ENCODE measurements at places on chromosomes 4 and X.
A peak's percentile ranks its signal among the peaks of the same experiment; 100 is the strongest.

DNA sequence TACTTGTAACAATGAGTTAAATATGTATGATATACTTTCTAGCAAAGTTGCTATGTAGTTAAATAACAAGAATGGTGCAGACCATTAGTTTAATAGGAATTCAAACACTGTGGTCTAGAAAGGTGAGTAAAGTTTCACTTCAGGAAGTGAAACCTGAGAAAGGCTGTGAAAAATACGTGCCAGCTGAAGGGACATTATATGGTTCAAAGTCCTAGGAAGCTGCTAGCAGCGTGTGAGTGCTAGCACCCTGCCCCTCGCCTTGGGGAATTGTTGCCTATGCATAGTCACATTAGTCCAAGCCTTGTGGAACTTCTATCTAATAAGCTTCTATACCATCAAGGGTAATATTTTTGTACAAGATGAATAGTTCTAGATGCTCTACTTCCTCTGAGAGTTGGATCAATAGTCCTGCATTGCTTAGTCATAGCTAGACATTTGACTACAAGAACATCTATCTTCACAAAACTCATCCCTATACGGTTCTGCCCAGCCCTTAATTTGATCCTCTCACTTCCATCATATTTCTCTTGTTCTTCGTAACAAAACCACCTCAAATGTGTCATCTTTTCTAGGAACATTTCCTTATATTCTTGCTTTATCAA, 45.8 kb upstream of the ARSJ start:
- no peak for DNase-seq

GRCh38 chr4:173367946-173368345, 2.8 kb upstream of the SAP30 start:
- DNase-seq: no peak

DNA sequence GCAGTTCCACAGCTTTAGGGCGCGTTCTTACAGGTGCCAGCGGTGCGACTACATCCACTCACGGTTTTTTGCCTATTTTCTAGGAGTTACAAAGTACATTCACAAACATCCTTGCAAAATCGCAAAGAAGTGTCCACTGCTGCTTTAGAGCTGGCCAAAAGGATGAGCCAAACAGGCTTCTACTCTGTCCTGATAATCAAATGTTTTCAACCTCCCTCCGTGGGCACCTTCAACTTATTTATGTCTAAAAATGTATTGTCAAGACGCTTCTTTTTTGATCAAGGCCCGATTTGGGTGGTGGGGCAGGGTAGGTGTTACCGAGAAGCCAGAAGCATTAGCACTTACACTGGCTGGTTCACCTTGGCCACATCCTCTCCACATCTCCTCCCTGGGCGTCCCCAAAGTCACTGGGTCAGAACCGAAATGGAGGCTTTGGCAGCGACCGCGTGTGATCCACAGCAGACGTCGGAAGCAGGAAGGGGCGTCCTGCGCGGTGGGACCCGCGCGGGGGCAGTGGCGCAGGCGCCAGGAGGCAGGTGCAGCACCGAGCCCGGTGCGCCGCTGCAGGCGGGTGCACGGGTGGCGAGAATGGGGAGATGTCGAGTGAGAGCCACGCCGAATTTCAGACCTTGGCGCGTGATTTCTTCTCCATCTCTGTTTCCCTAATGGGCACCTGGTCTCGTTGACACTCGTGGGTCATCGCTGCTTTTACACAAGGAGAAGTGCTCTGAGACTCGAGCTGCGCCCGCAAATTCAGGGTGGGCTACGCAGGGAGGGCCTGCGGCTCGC, 16.9 kb downstream of the NKX3-2 start:
- DNase-seq: no peak

DNA sequence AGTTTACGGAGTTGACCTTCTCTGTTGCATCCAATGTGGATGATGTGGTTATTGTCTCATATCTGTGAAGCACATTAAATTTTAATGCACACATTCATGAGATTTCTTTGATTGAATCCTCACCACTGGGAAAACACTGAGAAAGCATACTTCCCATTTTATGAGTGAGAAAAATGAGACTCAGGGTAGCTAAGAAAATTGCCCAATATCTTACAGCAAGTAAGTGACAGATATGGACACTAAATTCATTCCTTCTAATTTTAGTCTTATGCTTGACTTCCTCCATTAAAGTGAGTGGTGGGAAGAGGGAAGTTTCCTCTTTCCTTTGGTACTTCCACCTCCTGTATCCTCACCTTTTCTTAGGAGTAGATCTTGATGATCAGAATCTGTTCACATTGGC, 504.8 kb upstream of the BOD1L1 start:
- DNase-seq: no peak

DNA sequence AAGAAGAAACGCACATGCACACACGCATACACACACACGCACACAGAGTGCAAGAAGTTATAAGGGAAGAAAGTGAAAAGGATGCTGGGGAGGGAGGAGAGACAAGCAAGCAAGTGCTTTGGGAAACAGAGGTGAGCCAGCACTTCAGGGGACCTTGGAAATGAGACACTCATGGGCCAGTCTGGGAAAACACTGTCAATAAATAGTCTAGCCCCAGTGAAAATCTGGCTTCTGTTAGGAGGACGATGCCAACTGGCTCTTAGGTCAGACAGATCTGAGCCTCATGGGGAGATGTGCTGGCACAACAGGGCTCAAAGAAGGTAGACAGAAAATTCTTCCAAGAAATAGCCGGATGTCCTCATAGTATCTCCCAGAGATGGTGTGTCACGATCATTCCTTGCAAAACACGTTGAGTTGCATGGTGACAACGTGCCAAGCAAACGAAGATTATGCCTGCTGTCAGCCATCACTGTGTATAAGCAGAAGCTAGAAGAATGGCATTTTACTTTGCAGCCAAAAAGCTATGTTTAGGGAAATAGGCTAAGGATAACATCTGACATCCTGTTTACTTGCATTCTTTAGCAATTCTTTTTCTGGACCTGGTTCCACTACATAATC, 557 bp upstream of the ARHGEF6 start:
- DNase-seq: no peak

GRCh38 chr4:23733476-23733875, 156.4 kb downstream of the PPARGC1A start:
- DNase-seq: no peak

GRCh38 chr4:17515445-17516407, 761 bp downstream of the CLRN2 start:
- DNase-seq: no peak

GRCh38 chr4:141860974-141861373, 224.6 kb downstream of the IL15 start:
- DNase-seq: no peak

GRCh38 chrX:108511721-108512120, 72.1 kb downstream of the COL4A5 start:
- no peak for DNase-seq

DNA sequence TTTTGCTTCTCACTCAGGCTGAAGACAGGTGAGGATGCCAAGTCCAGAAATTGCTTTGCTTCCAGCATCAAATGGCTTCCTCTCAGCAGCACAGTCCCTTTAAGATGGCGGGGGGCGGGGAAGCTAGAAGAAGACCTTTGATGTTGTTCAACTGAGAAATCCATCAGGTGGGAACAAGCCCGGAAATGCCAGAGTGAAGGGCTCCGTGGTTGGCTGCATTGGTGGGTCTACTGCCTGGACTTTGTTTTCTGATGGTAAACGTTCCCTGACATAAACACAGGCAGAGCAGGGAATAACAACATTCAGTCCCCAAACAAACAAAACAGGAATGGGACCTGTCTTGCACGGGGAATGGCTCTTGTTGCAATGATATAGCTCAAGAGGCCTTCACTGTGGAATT, 37.3 kb downstream of the APLN start:
- no peak for DNase-seq

DNA sequence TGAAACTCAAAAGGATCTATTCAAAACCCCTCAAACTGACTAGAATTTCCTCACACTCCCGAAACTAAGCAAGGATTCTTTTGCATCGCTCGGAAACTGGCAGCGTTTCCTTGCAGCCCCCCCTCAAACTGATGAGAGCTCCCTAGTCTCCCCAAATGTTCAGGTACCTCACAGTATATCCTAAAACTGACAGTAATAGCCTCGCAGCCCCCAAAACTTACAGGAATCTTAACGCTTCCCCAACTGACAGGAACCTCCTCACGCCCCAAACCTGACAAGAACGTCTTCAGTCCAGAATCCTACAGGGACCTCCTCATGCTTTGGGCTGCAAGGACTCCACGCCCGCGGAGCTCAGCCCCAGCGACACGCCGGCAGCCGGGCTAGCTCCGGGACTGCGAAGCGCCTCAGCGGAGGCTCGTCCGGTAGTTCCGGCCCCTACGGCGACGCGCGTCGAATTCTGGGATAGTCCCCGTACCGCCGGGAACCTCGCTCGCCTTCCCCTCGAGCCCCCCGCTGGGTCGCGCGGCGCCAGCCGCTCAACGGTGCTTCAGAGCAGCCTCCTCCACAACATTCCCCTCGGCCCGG, 640 bp downstream of the PHF8 start:
- DNase-seq: peak; percentile 16

GRCh38 chr4:112511093-112511802, 4.7 kb downstream of the NEUROG2 start:
- no peak for DNase-seq

GRCh38 chr4:10457255-10457801, at the start of gene ZNF518B:
Gene ZNF518B (minus strand): TSS chr4:10457426. CDS start chr4:10446328, 11,098 bp downstream.
- peak; percentile 71 for DNase-seq

- no peak for DNase-seq
Observed at GRCh38 chr4:152655272-152656129, 24.3 kb downstream of the TMEM154 start.

GRCh38 chr4:19924761-19925160, 326.9 kb upstream of the SLIT2 start:
- DNase-seq: no peak

DNA sequence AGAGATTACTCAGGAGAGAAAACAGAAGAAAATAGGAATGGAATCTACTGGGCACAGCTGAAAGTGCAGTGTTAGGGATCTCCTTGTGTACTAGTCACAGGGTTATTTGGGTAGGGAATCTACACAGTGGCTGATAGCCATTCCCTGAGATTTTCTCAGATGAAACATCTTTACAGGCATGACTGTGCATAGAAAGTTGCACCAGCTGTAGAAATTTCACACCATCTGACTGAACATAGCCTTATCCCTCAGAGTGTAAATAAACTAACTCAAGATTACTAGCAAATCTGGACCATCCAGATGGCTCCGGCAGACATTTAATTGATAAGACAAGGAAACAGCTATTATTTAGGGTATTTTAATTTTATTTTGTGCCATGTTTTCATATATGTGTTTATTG, 2053.5 kb upstream of the TENM3 start:
- DNase-seq: no peak

DNA sequence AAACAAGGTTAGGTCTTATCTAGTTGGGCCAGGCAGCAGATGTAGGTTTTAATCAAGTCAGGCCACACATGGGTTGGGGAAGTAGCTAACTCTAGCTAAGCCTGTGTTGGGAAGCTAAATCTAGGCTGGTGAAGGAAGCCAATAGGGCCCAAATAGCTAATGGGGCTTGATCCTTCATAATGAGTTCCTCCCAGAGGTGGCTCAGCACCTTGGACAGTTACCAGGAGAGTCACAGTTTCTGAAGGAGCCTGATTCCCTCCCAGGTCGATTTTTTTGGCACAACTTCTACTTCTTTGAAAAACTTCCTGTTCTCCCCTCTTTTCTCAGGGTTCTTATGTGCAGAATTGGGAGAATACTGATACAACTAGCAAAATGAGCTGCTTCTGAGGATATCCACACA, 242.5 kb upstream of the PRPS2 start:
- no peak for DNase-seq

- no peak for DNase-seq
Observed at GRCh38 chr4:186936496-186937375, 213.1 kb upstream of the FAT1 start.

DNA sequence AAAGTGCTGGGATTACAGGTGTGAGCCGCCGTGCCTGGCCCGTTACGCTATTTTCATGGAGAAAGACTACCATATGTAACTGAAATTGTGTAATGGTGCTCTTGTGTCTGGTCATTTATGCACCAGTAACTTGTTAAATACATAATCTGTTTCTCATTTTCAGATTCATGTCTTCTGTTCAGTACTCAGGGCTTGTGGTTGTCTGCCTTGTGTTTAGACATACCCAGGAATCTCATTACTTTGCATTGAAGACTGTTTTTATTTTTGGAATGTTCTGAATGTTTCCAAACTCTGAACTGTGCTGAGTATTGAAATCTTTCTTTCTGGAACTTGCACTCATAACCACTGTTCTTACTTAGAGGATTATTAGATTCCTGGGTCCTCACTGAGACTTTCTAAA, 52.8 kb downstream of the PDLIM5 start:
- DNase-seq: no peak

DNA sequence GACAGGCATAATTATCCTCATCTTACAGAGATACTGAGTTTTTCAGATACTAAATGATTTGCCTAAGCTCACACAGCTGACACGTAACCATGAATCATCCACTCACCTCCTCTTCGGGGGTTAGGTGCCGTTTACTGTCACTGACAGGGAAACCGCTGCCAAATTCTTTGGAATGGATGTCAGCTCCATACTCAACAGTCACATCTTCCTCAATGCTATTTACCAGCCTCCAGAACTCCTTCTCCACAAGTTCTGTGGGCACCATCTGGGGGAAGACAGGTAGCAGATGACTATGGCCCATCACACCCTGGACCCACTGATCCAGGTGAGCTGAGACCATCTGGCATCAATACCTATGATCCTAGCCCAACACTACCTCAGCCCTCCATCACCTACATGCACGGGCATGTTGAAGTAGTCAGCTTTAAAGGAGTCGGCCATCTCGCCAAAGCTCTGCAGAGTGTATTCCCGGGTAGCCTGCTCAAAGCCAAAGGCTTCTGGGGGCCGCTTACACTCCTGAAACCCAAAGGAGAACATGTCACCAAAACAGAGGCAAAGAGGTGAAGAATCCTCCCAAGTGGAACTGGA, 13.5 kb downstream of the KDM5C start:
- no peak for DNase-seq

DNA sequence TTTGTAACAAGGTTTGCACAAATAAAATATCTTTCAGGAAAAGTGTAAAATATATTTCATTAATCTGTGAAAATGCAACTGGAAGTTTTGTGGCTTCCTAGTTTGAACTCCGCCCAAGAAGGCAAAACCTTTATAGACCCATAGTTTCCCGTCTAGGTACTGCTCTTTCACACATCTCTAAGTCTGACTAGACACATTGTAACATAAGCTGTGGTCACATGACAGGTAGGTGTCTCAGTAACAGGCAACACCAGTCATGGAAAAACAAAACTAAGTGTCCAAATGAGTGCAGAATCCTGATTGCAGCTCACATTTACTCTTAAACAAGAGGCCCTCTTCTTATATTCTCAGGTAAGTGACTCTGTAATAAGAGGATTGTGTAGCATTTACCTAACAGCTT, 55.6 kb downstream of the SNCA start:
- DNase-seq: no peak

- no peak for DNase-seq
Observed at GRCh38 chrX:20028588-20028987, 37.7 kb upstream of the BCLAF3 start.

GRCh38 chr4:113851816-113852215, 90.3 kb upstream of the CAMK2D start:
- no peak for DNase-seq

DNA sequence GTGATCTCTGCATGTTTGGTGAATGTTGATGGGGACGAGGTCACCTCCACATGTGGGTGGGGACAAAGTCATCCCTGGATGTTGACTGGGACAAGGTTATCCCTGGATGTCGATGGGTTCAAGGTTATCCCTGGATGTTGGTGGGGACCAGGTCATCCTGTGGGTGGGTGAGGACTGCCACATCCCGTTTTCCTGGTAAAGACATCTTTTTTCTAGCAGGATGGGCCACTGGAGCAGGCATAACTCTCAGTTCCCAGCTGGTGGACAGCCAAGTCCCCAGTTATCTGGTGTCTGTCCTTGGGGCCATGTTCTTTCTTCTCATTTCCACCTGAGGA, 28.3 kb upstream of the PLCXD1 start:
- DNase-seq: no peak

All from T-cell (primary cell).